ENCODE measurements at places on chromosomes 11 and 22.
A peak's percentile ranks its signal among the peaks of the same experiment; 100 is the strongest.

DNA sequence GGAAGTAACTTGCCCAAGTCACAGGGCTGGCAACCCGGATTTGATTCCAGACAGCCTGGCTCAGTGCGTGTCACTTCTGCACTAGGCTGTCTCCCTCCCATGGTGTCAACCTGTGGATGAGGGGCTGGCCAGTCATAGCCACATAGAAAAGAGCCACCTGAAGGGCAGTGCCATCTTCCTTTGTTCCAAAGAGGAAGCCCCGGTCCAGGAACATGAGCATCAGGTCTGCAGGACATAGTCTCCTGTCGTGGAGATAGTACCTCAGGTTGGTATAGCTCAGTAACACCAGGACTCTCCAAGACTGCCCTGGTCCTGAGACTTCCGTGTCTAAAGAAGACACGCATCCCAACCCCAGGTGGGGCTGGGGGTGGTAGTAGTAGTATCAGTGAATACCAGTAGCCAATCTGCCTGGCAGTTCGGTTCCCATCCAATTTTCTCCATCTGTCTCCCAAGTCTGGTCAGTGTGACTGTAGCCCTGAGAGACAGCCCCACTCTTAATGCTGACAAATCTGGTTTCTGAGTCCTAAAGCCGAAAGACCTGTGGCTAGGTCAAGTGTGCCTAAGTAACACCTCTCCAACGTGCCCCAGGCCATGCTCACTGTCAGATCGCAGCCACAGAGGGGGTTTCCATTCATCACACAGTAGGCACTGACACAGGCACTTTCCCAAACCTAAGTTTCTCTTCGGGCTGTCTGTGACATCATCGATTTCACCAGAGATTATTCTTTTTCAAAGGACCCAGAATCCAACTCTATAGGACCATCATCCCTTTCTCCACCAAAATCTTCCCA, 33.1 kb downstream of the C11orf58 start:
- DNase-seq: no peak

GRCh38 chr11:57781529-57781943, 19.9 kb downstream of the CTNND1 start:
- DNase-seq: no peak

DNA sequence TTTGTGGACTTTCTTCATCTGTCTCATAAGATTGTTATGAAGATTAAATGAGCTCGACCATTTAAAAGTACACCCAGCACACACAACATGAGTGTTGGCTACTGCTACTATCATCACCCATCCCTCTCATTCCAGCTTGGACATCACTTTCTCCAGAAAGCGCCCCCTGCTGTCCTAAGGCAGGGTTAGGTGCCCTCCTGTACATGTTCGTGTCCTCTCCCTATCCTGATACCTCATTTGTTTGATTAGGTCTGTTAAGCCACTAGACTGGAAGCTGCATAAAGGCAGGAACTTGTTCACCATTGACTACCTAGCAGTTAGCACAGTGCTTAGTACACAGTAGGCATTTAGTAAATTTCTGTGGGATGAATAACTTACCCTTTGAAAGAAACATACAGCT, 85.5 kb downstream of the ENTHD1 start:
- DNase-seq: no peak

- no peak for DNase-seq
These were observed 245.7 kb downstream of the NXPE2 start for GRCh38 chr11:114924042-114924441.

DNA sequence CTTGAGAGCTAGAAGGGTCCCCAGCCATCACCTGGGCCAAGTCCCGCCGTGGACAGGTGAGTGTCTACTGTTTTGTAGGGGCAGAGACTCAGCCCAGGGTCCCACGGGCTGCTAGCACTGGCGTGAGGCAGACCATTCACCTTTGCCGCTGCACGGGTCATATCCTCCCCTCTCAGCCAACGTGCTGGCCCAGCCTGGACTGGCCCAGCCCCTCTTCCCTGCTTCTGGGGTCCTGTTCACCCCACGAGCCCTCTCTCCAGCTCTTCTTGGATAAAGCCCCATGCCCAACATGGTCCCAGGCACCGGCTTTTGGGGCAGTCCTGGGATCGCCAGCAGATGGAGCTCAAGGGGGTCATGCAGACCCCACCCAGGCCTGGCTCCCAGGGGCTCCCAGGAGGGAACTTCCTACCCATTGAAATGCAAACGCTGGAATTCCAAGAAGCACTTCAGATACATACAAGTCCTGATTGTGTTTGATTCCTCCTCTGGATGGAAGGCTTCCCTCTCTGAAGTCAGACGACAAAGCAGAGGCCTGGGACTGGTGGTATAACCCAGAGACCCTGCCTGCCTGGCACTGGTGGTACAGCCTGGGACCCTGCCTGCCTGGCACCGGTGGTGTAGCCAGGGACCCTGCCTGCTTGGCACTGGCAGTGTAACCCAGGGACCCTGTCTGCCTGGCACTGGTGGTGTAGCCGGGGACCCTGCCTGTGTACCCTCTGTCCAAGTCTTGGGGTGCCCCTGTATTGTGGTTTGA, 8.9 kb upstream of the SEPTIN5 start:
- no peak for DNase-seq

DNA sequence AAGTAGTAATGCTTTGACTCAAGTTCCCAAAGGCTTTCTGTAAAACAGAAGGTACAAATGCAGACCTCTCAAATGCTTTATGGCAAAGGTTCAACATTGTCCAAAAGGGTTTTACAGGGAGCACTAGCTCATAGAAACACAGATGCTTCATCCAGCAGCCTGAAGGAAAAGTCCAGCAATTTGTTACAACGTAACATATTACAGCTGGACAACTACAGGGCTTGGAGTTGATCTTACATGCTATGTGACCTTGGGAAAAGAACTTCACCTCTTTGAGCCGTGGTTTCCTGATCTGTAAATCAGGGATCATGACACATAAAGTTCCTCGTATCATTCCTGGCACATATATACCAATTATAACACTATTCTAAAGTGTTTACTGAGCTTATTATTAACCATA, 84.9 kb downstream of the DDIAS start:
- DNase-seq: no peak

GRCh38 chr11:12682288-12682687, 8.1 kb downstream of the TEAD1 start:
- no peak for DNase-seq

GRCh38 chr11:18692941-18693760, 5.4 kb upstream of the TMEM86A start:
- DNase-seq: no peak

DNA sequence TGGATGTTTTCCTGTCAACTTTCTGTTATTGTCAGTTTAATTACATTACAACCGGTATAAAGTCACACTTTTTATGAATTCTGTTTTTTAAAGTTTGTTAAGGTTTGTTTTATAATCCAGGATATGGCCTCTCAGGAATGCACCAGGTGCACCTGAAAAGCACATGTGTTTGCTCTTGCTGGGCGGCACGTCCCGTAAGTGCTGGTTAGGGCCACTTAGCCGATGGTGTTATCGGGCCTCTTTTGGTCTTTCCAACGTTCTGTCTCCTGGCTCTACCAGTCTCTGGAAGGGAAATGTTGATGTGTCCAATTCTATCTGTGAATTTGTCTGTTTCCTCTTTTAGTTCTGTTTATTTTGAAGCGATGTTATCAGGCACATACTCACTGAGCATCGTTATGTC, 695.7 kb downstream of the BRD1 start:
- DNase-seq: no peak

GRCh38 chr22:49871482-49871881, 17.8 kb downstream of the ZBED4 start:
- DNase-seq: no peak

DNA sequence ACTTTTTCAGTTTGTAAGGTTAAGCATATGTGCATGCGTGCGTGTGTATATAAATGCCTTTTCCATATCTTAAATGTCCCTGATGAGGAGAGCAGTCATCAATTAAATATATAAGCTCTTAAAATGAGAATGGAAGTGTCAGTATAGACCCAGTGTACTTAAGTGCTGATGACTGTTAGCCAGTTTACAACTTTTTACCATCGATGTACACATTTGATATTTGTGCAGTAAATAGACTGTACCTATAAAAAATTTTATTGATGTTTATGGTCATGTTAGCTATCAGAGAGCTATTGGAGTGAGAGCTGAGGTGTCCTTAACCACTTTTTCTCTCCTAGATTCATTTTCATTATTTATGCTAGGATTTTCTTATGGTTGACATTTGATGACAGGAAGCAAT, 45.4 kb downstream of the TRAF6 start:
- DNase-seq: no peak

DNA sequence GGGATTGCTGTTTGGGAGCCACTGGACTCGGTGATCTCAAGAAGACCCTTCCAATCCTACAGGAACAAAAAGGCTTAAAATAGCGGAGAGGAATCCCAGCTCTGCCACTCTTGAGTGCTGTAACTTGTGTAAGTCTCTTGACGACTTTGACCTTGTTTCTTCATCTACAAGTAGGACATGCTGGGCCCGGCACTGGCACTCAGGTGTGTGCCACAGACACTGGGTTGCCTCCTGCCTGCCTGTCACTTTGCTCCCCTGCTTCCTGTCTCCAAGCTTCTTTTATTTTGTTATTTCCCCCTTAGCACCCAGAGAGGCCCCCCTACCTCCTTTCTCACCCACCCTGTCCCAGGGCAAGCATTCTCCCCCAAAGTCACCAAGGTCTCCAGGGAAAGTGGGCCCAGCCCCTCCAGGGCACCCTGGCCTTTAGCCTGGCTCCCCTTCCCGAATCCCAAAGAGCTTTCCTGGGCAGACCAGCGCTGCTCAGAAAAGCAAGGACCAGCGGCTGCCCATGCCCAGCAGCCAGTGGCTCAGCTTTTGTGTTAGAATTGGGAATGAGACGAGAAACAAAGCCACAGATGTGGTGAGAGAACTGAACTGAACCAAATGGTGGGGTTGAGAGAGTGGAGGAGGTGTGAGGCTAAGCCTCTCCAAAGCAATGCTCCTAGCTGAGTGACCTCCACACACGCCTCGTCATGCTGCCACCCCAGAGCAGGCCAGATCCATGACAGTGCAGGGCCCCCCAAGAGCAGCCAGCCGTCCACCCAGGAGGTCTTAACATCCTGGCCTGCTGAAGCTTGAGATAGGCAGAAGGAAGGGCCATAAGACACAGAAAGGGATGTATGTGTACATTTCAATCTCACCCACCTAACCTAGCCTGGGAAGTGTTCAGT, 4.5 kb downstream of the TRIM29 start:
- no peak for DNase-seq

DNA sequence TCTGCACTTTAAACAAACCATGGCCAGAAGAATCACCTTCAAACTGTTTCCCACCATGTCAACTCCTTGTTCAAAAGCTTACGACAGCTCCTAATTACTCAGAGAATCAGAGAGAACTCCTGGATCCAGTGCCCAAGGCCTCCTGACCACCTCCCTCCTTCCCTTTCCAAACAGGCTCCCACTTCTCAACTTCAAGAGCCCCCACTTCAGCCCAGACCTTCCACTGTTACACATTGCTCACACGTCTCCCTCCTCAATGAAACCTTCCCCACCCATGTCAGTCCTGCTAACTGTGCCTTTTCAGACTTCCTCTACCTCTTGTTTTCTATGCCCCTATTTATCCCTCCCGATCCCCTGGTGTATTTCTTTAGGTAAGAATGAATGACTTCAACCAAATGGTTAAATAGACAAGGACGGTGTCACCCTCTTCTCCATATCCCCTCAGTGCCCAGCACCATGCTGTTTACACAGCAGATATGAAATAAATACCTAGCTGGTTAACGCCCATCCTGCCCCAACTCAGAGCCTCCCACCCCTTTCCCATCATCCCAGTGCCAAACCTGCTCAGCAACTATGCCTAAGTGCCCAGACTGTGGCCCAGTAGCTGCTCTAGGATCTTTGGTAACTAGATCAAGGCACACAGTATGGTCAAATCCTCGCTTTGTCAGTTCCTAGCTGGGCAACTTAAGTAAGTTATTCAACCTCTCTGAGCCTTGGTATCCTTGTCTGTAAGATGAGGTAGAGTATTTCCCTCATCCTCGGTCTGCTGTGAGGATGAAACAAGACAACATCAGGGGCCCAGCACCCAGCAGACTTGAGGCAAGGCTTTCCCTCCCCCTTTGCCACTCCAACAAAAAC, 36.8 kb downstream of the PLEKHA7 start:
- DNase-seq: no peak

DNA sequence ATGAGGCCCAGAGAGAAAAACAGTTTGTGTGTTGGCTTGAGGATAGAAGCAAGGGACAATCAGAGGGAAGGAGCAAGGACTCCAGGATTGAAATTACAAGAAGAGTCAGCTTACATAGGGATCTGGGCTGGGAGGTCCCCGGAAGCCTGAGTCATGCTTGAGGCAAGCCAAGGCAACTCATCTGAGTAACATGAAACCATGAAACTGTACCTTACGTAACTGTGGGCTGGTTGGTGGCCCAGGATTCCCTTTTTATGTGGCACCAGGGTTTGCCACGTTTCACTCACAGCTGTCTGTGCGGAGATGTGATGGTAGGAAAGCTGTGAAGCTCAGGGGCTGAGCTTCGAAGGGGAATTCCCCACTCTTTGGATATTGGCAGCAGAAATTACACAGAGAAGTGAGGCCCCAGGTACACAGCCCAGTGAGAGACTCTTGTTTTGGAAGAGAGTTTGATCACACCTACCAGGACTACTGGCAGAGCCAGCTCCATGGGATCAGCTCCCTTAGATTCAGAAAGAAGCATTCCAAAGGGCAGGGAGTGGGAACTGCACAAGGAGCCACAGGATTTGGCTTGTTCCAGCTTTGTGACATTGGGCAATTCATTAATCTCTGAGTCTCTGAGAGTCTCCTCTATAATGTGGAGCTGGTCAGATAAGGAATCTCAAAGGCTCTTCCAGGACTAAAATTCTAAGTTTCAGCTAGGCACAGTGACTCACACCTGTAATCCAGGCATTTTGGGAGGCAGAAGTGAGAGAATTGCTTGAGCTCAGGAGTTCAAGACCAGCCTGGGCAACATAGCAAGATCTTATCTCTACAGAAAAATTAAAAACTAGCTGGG, 7.8 kb downstream of the SLC5A1 start:
- peak; percentile 44 for DNase-seq

DNA sequence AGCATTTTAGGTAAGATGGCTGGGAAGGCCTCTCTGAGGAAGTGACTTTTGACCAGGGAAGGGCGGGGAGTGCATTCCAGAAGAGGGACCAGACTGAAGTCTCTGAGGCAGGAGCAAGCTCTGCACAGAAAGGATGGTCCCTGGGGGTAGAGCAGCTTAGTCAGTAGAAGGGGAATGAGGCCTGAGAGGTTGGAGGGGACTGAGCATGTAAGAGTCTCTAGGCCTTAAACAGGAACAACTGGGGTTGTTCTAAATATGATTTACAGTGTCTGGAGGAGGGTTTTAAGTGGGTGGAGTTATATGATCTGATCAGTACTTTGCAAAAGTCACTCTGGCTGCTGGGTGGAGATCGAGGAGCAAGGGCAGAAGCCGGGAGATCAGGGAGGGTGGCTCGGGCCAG, 31.7 kb upstream of the TEF start:
- peak; percentile 62 for DNase-seq

GRCh38 chr22:50460938-50461337, 13.9 kb downstream of the SBF1 start:
- no peak for DNase-seq

- DNase-seq: no peak
These were observed 13.1 kb upstream of the TCF20 start for GRCh38 chr22:42283278-42284201.
